ENCODE measurements at places on chromosomes 4 and X.

GRCh38 chrX:98924511-98924910, 1485.6 kb downstream of the PCDH19 start:
- no peak for DNase-seq

DNA sequence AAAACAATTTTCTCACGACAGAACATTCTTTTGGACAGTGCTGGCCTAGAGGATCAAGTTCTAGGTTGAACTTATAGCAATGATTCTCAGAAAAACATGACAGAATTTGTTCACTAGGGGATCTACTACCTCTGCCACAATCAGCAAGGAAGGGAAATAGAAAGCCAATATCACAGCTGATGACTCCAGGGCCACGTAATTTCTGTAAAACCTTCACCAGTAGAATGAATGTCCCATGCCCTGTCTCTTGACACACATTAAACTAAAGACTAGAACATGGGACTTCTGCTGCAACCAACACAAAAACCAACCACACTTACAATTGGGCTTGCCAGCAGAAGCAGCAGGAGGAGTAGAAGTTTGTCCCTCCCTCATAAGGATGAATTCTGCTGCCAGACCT, 86.0 kb upstream of the NPFFR2 start:
- DNase-seq = no peak

GRCh38 chrX:30283456-30284200, 25.6 kb downstream of the NR0B1 start:
- DNase-seq = no peak

GRCh38 chr4:121353213-121353612, 27.6 kb downstream of the QRFPR start:
- no peak for DNase-seq

- DNase-seq = no peak
Observed at GRCh38 chrX:40083120-40083978, 14.4 kb downstream of the BCOR start.

- DNase-seq = no peak
Observed at GRCh38 chr4:8342651-8343261, 73.2 kb downstream of the HTRA3 start.

GRCh38 chrX:64977830-64978229, 1.6 kb upstream of the ZC4H2 start:
- no peak for DNase-seq

- DNase-seq = no peak
Observed at GRCh38 chr4:173171098-173171497, 2.5 kb downstream of the GALNT7 start.

DNA sequence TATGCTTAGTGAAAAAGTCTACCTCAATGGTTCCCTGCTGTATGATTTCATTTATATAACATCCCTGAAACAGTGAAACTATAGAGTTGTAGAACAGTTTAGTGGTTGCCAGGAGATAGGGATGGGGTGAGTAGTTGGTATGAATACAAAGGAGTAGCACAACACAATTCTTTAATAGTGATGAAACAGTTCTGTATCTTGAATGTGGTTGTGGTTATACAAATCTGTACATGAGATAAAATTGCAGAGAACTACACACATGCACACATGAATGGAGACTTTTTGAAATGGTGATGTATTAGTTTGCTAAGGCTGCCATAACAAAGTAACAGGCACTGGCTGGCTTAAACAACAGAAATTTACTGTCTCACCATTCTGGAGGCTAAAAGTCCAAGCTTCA, 677.1 kb downstream of the ADGRL3 start:
- DNase-seq = no peak

GRCh38 chrX:499870-500364, 113.2 kb upstream of the PPP2R3B start:
- no peak for DNase-seq

GRCh38 chrX:29488919-29489318, 726.4 kb upstream of the MAGEB2 start:
- DNase-seq = no peak

DNA sequence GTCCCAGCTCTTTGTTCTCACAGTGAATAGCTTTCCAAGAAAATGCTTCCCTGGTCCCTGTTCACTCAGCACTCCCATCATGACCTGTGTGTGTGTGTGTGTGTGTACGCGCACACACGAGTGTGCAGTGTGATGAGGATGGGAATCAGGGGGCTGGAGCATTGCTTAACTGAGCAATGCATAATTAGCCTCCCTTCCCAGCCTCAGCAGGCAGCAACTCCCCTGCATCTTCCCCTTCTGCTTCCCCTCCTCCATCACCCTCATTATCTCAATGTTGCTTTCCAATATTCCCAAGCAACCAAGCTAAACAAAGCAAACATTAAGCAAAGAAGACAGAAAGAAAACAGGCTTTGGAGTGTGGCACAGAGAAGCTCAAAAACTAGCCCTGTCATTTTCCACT, 137.0 kb downstream of the RBM47 start:
- no peak for DNase-seq

DNA sequence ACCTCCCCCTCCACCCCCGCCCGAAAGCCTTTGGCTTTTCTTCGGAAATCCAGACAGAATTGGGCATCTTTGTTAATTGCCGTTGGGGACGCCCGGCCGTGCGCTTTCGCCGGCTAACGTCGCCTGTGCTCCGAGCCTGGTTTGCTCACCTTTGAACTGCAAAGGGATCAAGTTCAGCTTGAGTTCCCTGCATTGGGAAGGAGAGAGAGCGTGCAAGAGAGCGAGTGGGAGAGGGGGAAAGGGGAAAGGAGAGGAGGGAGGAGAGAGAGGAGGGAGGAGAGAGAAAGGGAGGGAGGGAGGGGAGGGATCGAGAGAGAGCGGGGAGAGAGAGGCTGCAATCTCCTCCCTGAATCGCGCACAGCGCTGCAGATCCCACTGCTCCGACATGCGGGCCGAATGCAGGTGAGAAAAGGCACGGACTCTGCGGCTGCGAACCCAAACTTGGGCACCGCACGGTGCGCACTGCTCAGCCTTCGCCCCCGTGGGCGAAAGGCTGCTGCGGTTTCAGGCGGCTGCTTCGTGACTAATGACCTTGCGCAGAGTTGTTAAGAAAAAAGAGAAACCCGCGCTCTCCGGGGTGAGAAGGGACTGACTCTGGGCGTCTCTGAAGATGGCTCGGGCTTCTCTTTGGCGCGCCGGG, at the start of gene PCDH7:
Gene PCDH7 (plus strand): TSS at position 349 of the 640 bp plus-strand sequence. CDS start 1,054 bp downstream, outside the sequence.
- no peak for DNase-seq

- no peak for DNase-seq
Observed at GRCh38 chr4:176642472-176642871, 150.2 kb downstream of the VEGFC start.

DNA sequence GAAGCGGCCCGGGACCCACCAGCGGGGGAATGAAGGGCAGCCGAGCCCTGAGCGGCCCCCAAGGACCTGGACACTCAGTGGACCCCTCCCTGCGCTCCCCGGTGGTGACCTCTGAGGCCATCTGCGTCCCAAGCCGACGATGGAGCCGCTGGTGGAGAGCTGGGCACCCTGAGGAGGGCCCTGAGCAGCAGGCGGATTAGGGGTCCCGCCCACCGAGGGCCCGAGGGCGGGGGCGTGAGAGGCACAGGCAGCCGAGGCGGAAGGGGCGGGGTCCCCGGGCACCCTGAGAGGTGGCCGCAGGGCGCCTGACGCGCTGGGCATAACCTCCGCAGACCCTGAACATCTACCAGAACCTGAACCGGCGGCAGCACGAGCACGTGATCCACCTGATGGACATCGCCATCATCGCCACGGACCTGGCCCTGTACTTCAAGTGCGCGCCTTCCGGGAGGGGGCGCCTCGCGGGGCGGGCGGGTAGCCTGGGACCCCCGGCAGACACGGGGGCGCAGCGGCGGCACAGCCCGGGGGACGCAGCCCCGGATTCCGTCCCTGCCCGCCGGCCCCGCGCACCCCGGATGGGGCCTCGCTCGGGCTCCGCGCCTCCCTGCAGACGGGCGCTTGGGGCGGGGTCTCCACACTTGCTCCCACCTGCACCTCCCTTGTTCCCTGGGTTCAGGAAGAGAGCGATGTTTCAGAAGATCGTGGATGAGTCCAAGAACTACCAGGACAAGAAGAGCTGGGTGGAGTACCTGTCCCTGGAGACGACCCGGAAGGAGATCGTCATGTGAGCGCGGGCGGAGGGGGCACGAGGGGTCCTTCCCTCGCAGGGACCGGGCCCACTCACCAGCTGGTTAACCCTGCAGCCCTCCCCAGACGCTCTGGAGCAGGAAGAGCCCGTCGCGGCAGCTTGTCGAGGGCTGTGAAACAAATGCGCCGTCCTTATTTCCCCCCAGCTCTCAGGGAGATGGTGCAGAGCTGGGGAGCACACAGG, 10.3 kb downstream of the ATP5ME start:
- no peak for DNase-seq

DNA sequence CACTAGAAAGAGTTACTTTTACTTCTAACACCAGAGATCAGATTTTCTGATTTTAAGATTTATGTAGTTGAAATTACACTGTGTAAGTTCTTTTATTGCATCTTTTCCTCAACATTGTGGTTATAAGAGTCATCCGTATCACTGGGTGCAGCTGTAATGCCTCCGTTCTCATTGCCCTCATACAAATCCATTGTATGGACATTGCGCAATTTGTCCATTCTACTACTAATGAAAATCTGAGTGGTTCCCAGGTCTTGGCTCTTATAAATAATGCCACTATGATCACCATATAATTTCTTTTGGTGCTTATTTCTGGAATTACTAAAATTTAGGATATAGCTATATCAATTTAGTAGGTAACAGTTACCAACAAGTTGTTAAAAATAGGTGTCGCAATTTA, 614.0 kb upstream of the GALNT7 start:
- DNase-seq = no peak

DNA sequence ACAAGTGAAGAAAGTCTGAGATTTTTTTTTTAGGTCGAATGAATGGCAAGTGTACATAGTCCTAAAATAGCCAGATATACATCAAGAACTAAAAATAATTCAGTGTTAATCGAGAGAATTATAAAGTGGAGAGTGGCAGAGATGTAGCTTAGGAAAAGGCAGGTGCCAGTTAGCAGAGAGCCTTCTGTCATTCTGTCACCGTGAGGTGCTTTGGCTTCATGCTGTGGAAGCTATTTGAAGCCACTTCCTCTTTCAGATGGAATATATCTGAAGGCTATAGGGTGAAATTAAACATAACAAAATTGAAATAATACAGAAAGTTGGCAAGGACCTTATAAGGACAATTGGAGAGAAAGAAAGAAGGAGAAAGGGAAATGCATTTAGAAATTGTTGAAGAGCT, 756.3 kb downstream of the CCSER1 start:
- DNase-seq = no peak

GRCh38 chrX:40318076-40318475, 220.3 kb upstream of the BCOR start:
- no peak for DNase-seq

DNA sequence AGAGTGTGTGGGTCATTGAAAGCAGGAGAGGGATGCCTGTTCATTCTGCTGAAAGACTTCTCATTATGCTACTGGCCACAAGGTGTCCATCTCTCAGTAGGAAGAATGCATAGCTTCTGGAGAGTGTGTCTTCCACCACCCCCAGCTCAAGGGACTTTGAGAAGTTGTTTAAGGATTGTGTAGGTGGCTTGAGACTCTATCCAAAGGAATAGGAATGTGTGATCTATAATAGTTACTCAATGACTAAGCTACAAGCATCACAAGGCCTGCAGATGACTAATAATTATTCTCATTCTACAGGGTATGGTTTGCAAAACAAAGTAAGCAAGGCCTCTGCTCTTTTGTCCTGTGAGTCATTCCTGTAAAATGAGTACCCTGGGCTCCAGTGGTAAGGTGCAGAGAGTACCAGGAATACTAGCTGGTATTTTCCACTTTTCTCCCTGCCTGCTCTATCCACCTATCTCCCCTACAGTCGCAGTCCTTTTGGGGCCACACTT, 279.8 kb upstream of the BOD1L1 start:
- DNase-seq = no peak

- no peak for DNase-seq
Observed at GRCh38 chrX:47242321-47242720, 9.5 kb downstream of the USP11 start.

DNA sequence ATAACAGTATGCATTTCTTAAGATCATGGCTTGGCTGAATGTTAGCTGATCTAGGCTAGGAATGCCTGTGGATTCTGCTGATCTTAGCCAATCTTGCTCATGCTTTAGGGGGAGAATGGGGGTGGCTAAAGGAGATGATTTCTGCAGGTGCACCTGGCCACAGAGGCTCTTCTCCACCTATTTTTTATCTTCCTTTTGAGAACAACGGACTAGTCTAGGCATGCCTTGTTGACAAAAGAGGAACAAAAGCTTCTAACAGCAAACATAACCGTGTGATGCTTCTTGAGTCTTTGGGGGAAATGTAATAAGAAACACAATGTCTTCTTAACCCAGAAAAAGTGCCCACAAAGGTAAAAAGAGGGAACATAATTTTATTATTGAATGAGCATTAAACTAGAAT, 743.5 kb downstream of the ARAP2 start:
- DNase-seq = peak; percentile 17

- no peak for DNase-seq
Observed at GRCh38 chrX:9312922-9313867, 151.7 kb upstream of the TBL1X start.

Data from LNCaP clone FGC (cell line).